ENCODE measurements at places on chromosomes 5 and 9.

DNA sequence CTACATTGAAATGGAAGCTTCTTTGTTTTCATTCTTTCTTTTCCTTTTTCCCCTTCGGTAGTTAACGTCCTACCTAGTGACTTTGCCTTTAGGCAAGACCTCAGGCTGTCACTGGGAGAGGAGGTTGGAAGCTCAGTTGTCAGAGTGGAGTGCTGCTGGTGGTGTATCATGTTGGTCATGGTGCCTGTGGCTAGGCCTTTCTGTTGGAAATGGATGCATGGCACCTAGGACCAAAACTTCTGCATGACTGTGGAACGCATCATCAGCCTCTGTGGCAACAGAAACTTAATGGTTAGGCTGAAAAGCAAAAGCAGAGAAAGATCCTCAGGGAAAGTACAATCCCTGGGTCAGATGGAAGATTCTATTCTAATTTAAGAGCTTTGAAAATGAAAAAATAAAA lies 57.9 kb downstream of the OSTF1 start:
- no peak for DNase-seq

DNA sequence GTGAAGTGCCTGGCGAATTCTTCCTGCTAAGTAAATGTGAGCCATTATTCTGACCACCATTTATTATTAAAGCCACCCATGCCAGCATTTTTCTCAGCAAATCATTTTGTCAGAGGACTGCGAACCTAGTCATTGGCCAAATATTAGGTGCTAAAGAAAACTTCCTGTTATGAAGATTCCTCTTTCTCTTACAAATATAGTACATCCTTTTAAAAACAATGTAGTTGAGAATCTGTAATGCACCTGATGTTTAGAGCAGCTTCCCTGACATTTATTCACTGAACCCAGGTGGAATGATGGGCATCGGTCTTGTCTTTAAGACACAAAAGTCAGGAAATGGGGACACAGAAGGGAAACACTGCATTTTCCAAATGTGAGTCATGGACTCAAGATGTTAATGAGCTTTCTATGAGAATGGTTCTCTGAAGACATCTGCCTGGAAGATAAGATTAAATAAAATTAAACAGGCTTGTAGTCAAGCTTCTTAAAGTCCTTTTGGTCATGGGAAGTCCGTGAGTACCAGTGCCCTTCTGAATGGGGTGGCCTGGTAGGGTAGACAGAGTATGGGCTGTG lies 290.6 kb downstream of the FBXL7 start:
- no peak for DNase-seq

DNA sequence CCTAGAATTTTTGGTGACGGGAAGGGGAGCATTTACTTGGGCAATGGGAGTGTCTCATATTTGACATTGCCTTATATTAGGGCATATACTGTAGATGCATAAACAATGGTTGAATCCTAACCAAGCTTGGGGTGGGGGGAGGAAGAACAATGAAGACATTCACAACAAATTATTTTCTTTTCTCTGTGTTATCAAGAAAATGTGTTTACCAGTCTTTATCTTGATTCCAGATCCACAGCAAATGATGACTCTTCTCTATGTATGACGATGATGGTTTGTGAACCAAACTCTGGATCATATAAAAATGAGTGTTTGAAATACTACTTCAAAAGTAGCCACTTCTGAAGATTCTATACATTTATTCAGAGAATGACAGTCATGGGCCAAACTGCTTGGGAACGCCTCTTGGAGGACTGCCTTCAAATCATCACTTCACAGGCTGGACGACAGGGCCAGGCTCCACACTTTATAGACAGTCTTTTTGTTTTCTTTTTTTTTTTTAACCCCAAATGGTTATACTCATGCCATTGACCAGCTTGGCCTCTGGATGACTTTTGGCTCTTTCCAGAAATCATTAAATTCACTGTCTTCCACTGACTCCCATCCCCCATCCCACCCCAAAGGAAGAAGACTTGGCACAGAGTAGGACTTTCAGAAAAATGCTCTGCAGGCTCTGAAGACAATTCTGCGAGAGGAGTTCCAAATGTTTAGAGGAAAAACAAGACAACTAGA lies 123.8 kb upstream of the LIFR start:
- DNase-seq = no peak

- DNase-seq = no peak
Observed at GRCh38 chr5:149410071-149410470, 31.0 kb upstream of the IL17B start.

GRCh38 chr5:14244721-14245120 lies 101.6 kb downstream of the TRIO start:
- no peak for DNase-seq

- no peak for DNase-seq
Observed at GRCh38 chr5:14036947-14037346, 92.5 kb upstream of the DNAH5 start.

GRCh38 chr5:173229382-173229959 lies 5.5 kb downstream of the NKX2-5 start:
- DNase-seq = no peak

GRCh38 chr9:126885131-126885641 lies 24.7 kb downstream of the ZBTB34 start:
- DNase-seq = no peak

- DNase-seq = peak; percentile 82
Observed at GRCh38 chr5:132099076-132099748, 25.6 kb downstream of the CSF2 start.

DNA sequence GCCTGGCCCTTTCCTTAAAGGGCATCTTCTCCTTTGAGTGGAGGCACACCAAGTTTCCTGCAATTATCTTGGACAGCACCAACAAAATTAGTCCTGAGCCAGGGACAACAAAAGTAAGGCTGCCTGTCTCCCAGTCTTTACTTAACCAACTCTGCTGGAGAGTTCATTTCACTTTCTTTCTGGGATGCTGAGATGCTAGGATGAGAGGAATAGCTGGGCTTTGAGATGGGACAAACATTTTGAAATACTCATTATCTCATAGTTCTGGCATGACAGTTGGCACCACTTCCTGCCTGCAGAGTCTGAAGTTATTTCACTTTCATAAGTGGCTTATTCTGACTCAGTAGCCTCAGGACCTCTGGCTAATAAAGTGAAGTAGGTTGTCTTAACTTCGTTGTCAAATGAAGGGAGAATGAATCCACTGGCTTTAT lies 157.0 kb downstream of the C9orf152 start:
- DNase-seq = no peak

DNA sequence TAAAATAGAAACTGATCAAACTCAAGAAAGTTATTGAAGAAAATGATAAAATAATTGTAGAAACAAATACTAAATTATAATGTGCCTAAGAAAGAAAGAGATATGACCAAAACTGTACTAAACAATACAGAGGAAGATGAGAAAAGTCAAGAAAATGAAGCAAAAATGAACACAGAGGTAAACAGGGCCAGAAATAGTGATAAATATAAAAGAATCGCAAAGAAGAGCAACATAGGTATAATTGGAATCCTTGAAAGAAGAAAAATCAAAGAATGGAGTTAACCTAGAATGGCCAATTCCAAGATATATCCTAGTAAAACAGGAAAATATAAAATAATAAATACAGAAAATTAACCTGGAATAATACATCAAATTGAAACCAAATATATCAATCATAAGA lies 69.6 kb downstream of the CSF2 start:
- DNase-seq = no peak

DNA sequence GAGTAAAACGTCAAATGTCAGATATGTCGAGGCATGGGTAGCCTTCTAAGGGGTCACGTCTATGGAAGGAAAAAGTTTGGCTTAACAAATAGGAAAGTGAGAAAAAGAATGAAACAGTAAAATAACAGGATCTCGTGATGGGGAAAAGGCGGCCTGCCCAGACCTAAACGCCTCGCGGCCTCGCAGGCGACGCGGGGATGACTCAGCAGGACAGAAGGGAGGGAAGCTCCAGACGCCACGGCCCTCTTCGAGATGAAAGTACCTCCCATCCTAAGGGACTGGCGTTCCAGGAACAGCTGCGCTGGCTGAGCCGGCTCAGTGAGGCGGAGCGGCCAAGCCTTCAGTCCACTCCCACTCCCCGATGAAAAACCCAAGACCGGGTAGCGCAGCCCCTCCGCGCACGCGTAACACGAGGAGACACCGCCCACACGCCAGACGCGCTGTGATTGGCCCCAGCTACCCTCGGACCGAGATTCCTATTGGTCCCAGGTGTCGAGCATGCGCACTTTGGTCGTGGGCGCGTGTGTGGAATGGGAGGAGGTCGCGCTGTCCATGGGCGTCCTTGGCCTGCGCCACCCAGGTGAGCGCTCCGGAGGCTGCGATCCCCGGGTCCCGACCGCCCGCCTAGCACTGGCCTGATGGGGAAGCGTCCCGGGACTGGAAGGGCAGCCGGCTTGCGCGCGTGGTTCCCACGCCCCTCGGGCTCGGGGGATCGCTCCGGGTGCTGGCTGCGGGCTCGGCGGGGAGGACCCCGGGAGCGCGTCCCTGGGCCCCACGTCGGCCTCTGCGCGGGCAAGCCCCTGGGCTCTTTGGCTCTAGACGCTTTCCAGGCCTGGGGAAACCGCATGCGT lies 588.5 kb downstream of the MTRR start:
- peak; percentile 81 for DNase-seq

DNA sequence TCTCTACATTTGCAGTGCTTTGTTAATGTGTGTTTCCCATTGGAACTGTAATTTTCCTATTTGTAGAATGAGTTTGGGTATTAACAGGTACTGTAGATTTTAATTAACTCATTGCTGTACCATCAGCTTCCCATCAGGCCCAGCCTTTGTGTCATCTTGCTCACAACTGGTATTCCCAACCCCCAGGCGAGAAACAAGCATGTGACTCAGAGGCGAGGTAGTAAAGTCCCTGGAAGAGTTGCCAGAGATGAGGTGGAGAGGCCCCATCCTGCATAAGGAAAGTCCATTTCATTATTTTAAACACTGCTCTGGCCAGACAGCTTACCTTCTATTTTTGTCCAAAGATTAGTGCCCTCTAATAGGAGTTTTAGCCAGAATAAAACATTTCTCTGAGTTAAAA lies 29.9 kb downstream of the ADCY2 start:
- DNase-seq = no peak

DNA sequence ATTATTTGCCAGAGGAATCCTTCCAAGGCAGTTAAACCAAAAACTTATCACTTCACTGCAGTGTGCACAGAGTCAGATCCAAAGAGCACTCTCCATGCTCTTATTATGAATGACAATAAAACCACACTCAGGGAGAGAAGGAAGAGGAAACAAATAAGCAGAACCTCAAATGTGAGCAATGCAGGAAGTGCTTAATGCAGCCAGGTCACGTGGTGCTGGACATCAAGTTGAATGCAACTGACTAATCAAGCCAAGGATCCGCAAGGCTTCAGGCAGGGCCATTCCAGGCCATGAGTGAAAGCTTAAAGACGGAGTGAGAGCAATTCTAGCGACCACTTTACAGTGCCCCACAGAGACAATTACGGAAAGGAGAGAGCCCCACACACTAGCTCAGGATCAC lies 230.4 kb upstream of the PUM3 start:
- no peak for DNase-seq

GRCh38 chr5:123865641-123866040 lies 353.7 kb downstream of the CSNK1G3 start:
- no peak for DNase-seq

DNA sequence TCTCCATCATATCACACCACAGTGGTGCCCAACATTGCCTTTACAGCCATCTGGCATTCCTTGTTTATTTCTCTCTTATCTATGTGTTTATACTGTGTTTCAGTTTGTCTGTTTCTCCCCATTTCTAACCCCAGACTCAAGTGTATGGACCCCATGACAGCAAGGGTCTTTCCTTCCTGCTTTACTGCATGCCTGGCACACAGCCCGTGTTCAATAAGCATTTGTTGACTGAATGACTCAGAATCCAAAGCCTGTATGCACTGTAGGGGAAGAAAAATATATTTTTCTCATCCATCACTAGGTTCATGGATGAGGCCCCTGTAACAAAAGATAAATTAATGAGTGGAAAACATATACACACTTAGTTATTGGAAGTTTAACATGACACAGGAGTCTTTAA lies 190.8 kb upstream of the SEMA6A start:
- no peak for DNase-seq

DNA sequence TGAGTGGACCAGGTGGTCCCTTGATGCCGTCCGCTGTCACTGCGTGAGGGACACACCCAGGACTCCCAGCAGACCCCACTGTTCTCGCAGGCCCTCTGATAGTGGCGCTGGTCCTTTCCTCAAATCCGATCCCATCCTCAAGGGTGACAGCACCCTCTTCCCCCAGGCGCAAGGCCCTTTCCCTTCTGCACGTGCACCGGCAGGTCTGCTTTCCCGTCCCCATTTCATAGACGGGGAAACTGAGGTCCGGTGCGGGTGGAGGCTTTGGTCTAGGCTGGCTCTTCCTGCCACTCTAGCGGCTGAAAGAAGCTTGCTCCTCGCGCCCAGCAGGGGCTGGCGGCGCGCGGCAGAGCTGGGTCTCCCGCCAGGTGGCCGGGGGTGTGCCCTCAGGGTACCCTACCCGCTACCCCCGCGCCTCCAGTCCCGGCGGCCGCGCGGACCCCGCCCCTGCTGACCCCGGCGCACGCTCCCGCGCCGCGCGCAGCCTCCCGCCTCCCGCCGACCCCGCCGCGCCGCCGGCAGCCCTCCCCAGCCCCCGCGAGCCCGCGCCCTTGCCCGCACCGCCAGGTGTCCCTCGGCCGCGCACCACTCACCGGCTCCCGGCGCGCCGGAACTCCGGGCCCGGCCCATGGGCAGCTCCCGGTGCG lies 453 bp downstream of the RASGEF1C start:
- DNase-seq = no peak

All from stimulated activated naive B cell treated with anti-CD40 and anti-IgM and Interleukin-4, amounts not matched to agents 10 μg/mL and 1 μg/mL and 100 μg/mL, for 72 hours (primary cell).